Esophagus mucosa (tissue), 1 donor: ENCODE measurements at places on chromosomes 12 and 14.

DNA sequence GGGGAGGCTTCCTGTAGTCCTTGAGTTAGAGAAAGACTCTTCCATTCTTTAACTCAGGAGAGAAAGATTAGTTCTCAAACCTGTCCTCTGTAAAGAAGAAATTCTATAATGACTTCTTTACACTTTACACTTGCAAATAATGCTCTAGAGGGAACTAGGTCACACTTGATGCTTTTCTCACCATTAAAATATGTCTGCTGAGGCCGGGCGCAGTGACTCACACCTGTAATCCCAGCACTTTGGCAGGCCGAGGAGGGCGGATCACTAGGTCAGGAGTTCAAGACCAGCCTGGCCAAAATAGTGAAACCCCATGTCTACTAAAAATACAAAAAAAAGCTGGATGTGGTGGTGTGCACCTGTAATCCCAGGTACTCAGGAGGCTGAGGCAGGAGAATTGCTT is 6.3 kb downstream of the NTN4 start:
- peak; percentile 39 for ATAC-seq

- no peak for ATAC-seq
Observed at GRCh38 chr12:15306605-15307004, 15.7 kb upstream of the PTPRO start.

- no peak for ATAC-seq
Observed at GRCh38 chr12:106455111-106455510, 97.6 kb downstream of the POLR3B start.

- ATAC-seq: no peak
Observed at GRCh38 chr14:100010679-100011078, 54.5 kb upstream of the EVL start.

DNA sequence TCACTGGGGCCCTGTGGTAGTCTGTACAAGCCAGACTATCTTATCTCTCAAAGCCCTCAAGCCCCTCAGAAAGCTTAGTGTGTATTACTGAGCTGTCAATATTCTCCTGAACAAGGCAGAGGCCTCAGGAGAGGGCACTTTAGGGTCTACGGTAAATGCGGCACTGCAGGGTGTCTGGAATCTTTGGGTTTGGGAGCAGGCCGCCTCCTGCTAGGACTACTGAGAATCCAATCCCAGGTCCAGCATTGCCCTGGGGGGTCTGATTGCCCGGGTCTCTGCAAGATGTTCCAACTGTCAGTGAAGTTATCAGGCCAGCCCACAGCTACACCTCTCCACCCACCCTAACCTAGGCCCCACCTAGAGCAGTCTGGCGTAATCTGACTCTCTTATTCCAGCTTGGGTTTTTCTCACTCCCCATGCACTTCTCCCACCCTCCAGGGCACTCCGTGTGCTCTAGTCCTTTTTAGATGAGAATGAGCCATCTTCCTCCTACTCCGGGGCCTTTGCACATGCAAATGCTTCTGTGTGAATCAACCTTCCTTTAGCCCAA is 4.3 kb upstream of the ZFP36L1 start:
- ATAC-seq: no peak

GRCh38 chr12:3551386-3551785 is 60.4 kb downstream of the PRMT8 start:
- no peak for ATAC-seq

- ATAC-seq: no peak
Observed at GRCh38 chr14:87813686-87814085, 179.3 kb downstream of the GALC start.

GRCh38 chr12:25182765-25183164 is 12.2 kb downstream of the DNAI7 start:
- ATAC-seq: no peak

- ATAC-seq: no peak
Observed at GRCh38 chr12:132282950-132283771, 46.2 kb downstream of the GALNT9 start.

DNA sequence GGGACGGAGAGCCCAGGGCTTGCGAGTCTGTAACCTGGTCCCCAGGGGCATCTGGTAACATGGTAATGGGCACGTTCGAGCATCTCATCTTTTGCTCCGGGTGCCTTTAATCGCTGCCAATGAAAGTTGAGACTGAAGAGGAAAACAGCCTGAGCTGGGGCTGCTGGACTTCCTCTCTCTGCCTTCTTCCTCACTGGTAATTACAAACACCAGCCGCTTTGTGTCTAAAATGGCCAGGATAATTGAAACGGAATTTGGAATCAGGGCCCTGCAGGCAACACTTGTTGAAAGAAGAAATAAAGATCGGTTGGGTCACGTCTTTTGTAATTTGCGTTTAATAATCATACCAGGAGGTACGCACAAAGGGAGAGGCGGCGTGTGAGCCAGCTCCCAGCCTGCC is 51.5 kb upstream of the GPATCH2L start:
- ATAC-seq: no peak
